Epithelial cell of proximal tubule (primary cell): ENCODE measurements at places on chromosomes 5 and 9.

DNA sequence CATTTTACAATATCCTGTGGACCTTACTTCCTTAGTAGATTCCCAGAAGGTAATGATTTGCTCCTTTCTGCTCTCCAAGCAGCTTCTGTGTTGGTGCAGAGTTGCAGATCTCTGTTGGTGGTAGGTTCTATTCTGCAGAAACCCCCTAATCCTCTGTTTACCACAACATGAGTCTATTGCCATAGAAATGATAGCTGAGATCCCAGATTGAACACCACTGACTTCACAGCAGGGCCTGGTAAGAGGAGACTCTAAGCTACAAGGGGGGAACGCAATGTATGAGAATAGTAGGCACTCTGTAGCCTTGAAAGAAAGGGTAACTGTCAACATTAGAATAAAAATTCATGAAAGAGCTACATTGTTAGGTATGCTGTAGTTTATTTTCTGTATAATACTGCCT lies 59.5 kb downstream of the MUSK start:
- DNase-seq: no peak

DNA sequence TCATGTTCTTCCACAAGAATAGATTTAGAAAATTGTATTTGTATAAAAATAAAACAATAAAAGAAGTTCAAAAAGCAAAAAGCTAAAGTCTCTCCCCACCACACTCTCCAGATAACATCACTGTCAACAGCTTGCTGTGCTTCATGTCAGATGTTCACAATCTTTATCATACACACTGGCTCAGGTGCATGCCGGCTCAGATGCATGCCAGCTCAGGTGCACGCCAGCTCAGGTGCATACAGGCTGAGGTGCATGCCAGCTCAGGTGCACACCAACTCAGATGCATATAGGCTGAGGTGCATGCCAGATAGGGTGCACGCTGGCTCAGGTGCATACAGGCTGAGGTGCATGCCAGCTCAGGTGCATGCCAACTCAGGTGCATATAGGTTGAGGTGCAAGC lies 26.5 kb downstream of the SEMA4D start:
- no peak for DNase-seq

- peak; percentile 58 for DNase-seq
Observed at GRCh38 chr5:65209341-65209740, 272.4 kb downstream of the ADAMTS6 start.

GRCh38 chr9:80326105-80326504 lies 754.3 kb downstream of the TLE4 start:
- DNase-seq: no peak

GRCh38 chr5:162496100-162496808 lies 428.7 kb downstream of the GABRG2 start:
- no peak for DNase-seq

DNA sequence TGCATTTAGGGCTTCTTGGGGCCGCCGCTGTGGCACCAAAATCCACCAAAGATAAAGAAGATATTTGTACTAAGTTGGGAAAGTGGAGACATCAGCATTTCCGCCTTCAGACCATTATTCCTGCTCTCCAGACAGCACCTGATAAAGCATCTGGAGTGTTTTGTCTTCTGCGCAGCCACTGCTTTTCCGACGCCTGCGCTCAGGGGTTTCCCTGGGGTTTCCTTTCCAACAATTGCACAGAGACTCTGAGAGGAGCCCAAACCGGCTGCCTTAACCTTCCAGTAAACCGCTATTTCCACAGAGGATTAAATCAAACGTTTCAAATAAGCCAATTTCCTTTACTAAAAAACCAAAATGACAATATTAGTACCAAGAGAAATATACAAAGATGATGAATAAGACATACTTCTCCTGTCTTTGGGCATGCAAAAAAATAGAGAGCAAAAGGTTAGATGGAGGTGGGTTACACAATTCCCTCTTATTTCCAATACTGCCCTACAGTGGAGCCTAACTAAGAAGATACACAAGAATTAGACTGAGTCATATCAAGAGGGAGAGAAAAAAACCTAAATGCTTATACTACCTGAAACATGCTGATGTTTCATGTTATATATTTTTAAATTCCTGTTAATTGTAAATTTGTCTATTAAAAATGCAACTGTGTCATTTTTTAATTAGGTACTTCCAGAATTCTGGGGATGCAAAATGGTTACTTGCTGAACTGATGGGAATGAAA lies 98.4 kb downstream of the MAPKAP1 start:
- no peak for DNase-seq

DNA sequence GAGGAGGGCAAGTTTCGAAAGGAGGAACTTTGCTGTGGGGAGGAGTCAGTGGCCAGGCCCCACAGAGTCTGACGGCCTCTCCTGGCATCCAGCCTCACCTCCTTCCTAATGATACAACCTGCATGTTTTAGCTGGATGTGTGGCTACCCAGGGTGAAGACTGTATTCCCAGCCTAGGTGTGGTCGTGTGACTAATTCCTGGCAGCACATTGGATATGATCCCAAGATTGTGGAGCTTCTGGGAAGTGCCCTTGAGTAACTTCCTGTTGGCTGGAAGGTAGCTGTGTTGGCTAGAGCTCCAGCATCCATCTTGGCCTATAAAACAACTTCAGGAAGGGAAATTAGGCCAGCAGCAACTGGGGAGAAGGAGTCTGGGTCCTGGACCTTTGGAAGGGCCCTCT lies 19.0 kb upstream of the LPCAT1 start:
- DNase-seq: peak; percentile 85

- DNase-seq: no peak
Observed at GRCh38 chr9:106883030-106883429, 20.1 kb downstream of the ZNF462 start.

GRCh38 chr5:68744206-68744605 lies 349.6 kb upstream of the SLC30A5 start:
- DNase-seq: no peak

DNA sequence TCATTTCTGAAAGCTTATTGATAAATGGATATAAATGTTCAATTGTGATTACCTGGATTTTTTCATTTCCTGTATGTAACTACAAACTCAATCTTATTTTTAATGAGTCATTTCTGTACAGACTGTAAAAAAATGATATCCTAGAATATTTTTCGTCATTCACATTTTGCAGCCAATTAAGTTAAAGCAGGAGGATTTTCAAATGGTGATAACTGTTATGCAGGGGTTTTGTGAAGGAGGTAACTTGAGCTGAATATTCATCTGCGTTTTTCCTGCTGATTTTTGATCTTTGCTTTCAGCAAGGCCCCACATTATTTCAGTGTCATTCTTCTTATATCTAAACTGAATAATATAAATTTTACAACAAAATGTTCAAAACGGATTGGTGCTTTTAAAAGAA lies 74.1 kb downstream of the SLF1 start:
- no peak for DNase-seq

- DNase-seq: no peak
Observed at GRCh38 chr9:94980947-94981722, 254.6 kb downstream of the AOPEP start.

DNA sequence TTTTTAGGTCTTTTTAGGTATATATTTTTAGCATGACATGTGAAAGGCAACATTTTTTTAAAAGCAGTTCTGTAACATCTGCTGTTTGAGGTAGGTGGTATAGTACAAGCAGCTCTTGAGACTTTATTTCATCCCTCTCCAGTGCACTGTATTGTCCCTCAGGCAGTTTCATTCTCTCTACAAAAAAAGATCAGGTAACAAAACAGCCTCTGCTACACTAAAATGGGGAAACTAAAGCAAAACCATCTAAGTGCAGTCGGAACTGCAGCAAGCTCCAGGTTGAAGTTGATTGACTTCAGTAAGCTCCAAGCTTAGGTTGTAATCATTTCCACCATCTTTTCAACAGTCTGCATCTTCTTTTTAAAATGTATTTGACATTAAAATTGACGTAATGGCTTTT lies 195.6 kb downstream of the DEPDC1B start:
- DNase-seq: no peak

- DNase-seq: no peak
Observed at GRCh38 chr5:41508186-41508585, 2.2 kb downstream of the PLCXD3 start.

DNA sequence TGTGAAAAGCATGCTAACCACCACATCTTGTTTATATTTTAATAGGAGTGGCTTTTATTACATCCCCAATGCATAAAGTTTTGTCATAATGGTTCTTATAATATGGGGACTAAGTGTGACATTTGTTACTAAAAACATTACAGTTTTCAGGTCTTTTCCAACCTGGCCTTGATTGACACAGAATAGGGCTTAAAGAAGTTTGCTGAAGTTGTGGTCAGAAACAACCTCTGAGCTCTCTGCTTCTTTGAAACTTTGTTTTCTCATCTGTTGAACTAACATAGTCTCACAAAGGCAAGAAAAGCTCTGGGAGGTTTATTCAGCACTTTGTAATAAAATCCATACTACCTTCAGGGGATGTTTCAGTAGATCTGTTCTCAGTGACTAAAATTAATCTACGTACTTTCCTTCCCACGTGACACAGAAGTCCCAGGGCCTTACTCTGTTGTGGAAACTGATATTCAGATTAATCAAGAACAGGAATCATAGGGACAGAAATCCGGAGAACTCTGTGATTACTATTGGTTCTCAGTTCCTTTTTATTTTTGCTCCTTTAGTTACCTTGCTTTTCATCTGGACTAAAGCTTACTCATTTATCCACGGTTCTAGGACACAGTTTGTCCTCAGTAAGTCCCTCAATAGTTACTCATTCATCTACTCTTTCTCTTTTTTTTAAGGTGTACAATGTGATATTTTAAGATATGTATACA lies 289.0 kb upstream of the EFNA5 start:
- no peak for DNase-seq

GRCh38 chr5:27275345-27275744 lies 237.0 kb upstream of the CDH9 start:
- no peak for DNase-seq

GRCh38 chr5:107875833-107876232 lies 205.1 kb upstream of the EFNA5 start:
- DNase-seq: peak; percentile 76

DNA sequence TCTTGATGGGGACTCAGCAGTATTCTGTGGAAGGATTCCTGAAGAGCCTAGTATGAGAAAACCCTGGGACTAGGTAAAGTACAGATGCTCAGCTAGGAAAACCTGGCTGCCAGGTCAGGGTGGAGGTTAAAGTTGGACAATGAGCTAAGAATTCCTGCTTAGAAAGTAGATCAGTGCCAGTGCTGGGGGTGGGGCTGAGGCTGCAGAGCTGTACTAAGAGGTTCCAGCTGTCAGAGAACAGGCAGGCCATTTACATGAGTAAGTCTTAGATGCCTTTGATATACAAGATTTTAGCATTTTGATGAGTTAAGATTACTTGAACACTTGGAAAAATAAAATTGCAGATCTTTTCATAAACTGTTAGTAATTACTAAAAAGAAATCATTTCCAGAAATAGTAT lies 332.3 kb upstream of the NUDT12 start:
- DNase-seq: no peak

- no peak for DNase-seq
Observed at GRCh38 chr9:72592502-72593403, 71.3 kb downstream of the TMC1 start.

DNA sequence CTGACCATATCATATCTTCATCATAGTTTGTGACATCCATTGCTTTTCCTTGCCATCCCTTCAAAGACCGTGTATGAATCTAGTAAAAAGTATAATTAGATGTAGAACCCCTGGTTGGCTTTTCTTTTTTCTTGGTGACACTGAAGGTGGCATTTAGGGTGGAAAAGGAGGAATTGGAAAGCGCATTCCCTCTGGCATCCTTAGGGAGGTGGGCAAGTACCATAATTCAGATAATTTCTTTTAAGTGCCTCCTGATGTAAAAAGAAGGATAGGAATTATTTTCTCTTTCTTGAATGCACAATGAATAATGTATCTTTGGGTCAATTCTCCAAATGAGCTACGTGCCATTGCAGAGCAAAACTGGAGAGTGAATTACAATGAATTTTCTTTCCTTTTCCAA lies 73.2 kb upstream of the SMARCA2 start:
- no peak for DNase-seq

GRCh38 chr5:14775857-14776256 lies 95.7 kb downstream of the ANKH start:
- DNase-seq: no peak

GRCh38 chr9:128771094-128771721 lies 519 bp downstream of the ZER1 start:
- DNase-seq: no peak

- no peak for DNase-seq
Observed at GRCh38 chr5:172647352-172648012, 6.4 kb downstream of the NEURL1B start.

DNA sequence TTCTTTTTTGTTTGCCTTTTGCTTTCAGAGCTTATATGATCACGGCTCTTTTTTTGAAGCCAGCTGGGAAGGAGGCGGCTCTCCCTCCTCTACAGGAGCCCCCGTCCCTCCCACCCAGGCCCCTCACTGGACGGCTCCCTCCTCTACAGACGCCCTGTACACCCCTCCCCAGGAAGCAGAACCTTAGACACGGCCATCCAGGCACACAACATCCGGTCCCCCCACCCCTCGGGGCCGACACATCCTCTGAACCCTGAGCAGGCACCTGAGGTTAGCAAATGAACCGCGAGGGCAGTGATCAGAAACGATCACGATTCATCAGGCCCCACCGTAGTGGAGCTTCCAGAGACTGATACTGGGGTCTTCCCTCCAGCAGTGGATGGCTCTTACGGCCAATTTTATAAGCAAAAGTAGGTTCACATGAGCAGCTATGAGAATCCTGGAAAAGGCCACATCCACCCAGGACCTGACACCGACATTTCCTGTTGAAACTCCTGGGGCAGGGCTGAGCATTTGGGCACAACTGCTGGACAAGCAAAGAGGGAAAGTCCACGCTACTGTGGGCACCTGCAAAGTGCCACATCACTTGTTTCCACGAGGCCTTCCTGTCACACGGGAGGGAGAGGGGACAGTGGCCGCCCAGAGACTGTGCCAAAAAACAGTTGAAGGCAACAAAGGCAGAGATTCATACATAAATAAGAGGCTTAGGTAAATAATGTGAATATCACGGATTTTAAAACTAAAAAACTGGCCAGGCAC lies 78.9 kb downstream of the SEMA4D start:
- DNase-seq: no peak

GRCh38 chr5:18152671-18153070 lies 518.4 kb downstream of the TAF11L14 start:
- DNase-seq: no peak

DNA sequence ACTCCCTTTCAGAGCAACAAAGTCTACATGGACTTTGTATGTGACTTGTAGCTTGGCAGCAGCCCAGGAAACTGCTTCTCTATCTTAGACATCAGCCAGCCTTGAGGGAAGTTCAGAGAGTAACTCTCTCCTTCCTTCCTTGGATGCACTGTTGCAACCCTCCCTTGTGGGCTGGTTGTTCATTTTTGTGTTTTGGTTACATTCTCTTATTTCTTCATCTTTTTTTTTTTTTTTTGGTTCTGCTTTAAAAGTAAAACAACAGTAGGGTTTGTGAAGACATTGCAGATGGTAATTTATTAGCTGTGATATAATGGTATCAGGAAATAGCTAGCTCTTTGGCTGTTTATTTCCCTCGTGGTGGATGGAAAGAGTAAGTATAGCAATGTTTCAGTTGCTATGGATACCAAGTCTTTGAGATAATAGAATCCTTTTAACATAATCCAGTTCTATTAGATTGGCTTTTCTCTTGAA lies 97.9 kb upstream of the MAMDC2 start:
- no peak for DNase-seq

- DNase-seq: no peak
Observed at GRCh38 chr5:15791274-15791673, 291.3 kb downstream of the FBXL7 start.

- DNase-seq: no peak
Observed at GRCh38 chr5:98588215-98588614, 185.2 kb upstream of the RGMB start.

- no peak for DNase-seq
Observed at GRCh38 chr9:117827456-117827855, 123.3 kb downstream of the TLR4 start.
